ENCODE measurements at places on chromosomes 12 and 14.

GRCh38 chr12:39930101-39930500, 175.8 kb downstream of the SLC2A13 start:
- no peak for DNase-seq

DNA sequence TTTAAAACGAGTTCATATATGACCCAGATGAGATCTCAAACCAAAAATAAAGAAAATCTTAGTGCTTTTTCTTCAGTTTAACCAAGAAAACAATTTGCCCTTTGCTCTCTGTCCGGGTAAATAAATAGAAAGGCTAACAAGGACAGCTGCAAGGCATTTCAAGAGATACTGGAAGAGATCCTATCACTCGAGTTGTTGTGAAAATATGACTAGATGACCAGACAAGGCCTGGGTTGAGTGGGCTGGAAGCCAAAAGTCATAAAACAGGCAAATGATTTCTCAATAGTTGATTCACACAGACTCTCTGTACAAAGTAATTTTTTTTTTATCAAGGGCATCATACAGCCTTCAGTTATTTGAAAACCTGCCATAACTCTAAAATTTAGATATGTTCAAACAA, 55.9 kb upstream of the AVPR1A start:
- DNase-seq: peak; percentile 5

GRCh38 chr14:95348395-95349080, 28.8 kb upstream of the CLMN start:
- no peak for DNase-seq

DNA sequence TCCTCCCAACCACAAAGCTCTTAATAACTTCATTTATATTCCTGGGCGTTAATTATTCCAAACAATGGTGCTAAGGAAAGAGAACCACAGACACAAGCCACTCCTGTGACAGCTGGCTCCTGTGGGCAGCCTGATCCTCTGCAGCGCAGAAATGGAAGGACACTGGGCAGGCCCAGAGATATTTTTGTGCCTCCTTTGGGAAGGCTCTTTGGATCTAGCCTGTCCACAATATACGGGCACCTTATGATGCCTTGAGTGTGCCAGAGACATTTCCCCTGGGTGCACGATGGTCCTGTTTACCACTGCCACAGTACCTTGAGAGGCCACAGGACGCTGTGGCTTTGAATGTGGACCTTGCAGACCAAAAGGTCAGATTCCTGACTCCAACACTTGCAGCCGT, 2.1 kb downstream of the ASB2 start:
- no peak for DNase-seq

GRCh38 chr14:103892247-103892646, 36.0 kb upstream of the TDRD9 start:
- DNase-seq: no peak

GRCh38 chr12:26845057-26845666, 12.2 kb upstream of the ITPR2 start:
- peak; percentile 53 for DNase-seq

GRCh38 chr12:44616402-44616801, 259.7 kb downstream of the NELL2 start:
- peak; percentile 9 for DNase-seq

- no peak for DNase-seq
Measured at GRCh38 chr14:90536092-90536491, 139.3 kb downstream of the CALM1 start.

- no peak for DNase-seq
Measured at GRCh38 chr12:75784591-75784990, 247.0 kb downstream of the PHLDA1 start.

DNA sequence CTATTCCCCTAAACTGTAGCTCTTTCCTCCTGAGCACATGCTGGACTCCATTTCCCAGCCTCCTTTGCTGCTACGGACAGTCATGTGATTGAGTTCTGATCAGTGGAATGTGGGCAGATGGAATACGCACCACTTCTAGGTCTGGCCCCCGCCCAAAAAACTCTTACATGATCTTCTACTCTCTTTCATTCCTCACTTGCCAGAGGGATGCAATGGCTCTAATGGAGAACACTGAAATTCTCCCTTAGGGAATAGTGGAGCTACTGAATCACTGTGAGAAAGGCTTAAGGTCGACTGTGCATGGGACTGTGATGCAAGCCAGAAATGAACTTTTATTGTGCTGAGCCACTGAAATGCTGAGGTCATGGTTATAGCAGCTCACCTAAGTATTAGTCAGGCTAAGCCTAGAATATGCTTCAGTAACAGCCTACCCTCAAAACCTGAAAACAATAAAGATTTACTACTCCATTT, 13.0 kb upstream of the TMED2 start:
- DNase-seq: peak; percentile 82

DNA sequence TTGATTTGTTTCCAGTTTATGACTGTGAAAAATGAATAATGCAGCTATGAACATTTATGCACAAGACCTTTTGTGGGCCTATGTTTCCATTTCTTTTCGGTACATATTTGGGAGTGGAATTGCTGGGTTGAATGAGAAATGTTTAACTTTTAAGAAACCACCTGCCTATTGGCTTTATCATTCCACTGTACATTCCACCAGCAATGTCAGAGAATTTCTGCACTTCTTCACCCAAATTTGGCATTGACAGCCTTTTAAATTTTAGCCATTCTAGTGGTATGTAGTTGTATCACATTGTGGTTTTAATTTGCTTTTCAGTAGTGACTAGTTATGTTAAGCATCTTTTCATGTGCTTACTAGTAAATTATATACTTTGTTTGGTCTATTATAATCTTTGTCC, 317.0 kb upstream of the TMTC1 start:
- peak; percentile 49 for DNase-seq

DNA sequence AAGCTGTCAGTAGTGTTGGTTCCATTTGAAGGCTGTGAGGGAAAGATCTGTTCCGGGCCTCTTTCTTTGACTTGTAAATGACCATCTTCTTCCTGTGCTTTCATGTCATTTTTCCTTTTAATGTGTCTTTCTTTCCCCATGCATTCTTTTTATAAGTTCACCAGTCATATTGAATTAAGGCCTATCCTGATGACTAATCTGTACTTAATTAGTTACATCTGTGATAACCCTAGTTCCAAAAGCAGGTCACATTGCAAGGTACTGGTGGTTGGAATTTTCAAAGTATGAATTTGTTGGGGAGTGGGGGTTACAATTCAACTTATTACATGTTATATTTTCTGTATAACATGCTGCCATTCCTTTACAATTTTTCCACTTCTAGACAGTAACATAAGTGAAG, 1642.1 kb upstream of the FLRT2 start:
- DNase-seq: peak; percentile 64
